ENCODE measurements at places on chromosomes 16 and 17.

GRCh38 chr17:31401456-31402254, 10.2 kb downstream of the RAB11FIP4 start:
- DNase-seq, result no peak

DNA sequence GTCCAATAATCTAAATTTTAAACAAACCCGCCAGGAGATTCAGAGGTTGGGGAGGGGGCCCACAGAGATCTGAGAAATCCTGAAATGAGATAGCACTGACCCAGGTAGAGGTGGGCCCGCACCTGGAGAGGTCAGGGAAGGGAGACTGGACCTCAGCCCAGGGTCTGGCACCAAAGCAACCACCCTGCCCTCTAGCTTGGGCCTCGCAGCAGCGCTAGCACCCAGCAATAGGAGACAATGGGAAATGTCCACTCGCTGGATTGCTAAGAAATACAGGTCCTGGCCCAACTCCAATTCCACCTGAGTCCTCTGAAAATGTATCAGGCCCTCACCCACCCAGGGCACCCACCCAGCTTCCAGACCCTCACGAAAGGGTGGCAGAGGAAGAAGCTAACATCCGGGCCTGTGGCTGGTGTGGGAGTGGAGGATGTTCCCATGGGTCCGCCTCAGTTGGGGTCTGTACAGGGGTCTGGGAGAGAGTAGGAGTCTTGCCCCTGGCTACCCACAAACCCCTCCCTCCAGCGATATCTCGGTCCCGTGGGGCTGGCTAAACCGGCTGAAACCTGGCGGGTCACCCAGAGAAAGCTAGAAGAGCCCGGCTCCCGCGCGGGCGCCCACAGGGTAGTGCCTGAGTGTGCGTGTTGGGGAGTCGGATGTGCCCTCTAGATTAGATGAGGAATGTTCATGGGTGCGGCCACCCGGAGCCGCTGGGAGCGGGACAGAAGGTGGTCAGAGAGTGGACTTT, 1.1 kb downstream of the PLLP start:
- no peak for DNase-seq

- no peak for DNase-seq
Observed at GRCh38 chr17:647324-648197, 67.1 kb downstream of the VPS53 start.

DNA sequence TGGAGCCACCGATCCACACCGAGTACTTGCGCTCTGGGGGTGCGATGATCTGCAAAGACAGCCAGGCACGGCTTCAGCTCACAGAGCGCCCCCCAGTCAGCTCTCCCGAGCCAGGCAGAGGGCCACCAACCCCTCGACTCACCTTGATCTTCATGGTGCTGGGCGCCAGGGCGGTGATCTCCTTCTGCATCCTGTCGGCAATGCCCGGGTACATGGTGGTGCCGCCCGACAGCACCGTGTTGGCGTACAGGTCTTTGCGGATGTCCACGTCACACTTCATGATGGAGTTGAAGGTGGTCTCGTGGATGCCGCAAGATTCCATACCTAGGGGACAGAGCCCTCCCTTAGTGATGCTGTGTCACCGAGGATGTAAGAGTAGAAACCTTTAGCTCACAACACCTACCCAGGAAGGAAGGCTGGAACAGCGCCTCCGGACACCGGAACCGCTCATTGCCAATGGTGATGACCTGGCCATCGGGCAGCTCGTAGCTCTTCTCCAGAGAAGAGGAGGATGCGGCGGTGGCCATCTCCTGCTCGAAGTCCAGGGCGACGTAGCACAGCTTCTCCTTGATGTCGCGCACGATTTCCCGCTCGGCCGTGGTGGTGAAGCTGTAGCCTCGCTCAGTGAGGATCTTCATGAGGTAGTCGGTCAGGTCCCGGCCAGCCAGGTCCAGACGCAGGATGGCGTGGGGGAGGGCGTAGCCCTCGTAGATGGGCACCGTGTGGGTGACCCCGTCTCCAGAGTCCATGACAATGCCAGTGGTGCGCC, 1.6 kb downstream of the ACTG1 start:
- DNase-seq, result peak; percentile 54

GRCh38 chr17:77002103-77003045, 134.2 kb downstream of the MGAT5B start:
- DNase-seq, result no peak

- DNase-seq, result no peak
Observed at GRCh38 chr17:81337476-81337879, 42.4 kb upstream of the SLC38A10 start.

DNA sequence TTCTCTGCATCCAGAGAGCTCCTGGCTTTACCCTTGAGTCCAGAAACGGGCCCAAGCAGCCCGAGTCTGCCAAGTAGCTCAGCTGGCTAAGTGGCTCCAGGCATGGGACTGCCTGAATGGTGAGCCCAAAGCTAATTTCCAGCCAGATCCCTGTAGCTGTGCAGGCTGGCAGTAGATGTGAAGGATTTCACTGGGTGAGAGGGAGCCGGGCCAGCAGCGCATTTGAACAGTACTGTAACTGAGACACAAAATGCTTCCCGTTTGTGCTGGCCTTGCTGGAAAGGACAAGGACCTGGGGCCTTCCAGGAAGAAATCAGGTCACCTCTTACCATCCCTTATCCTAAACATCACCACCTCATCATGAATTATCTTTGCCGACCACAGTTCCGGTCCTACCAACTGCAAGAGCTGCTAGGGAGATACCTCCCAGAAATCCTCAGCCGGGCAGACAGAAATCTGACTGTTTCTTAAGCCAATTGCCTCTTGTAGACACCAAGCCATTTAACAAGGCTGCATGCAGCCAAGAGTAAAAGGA, 3.7 kb downstream of the TIMP2 start:
- no peak for DNase-seq

DNA sequence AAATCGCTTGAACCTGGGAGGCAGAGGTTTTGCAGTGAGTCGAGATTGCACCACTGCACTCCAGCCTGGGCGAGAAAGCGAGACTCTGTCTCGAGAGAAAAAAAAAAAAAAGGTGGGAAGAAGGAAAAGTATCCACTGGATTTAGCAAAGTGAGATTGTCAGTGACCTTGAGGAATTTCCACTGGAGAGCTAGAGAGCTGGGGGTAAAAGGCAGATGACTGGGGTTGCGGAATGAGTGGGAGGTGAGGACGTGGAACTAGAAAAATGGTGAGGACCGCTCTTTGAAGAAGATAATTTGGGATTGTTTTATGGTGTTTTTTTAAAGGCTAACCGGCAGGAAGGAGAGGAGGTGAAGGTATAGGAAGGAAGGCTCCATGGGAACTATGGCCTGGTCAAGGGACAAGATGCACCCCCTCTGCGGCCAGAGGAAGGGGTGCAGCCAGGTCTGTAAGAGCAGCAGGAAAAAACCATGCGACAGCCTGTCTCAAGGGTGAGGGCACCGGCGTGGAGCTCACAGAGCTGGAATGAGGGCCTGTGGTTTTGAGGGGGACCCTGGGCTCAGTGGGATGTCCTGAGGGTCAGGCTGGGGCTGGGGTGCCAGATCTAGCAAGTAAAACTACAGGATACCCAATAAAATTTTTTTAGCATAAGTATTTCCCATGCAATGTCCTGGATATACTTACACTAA, 694 bp upstream of the MLST8 start:
- DNase-seq, result no peak

- no peak for DNase-seq
Observed at GRCh38 chr17:17495536-17496188, 533 bp downstream of the RASD1 start.

DNA sequence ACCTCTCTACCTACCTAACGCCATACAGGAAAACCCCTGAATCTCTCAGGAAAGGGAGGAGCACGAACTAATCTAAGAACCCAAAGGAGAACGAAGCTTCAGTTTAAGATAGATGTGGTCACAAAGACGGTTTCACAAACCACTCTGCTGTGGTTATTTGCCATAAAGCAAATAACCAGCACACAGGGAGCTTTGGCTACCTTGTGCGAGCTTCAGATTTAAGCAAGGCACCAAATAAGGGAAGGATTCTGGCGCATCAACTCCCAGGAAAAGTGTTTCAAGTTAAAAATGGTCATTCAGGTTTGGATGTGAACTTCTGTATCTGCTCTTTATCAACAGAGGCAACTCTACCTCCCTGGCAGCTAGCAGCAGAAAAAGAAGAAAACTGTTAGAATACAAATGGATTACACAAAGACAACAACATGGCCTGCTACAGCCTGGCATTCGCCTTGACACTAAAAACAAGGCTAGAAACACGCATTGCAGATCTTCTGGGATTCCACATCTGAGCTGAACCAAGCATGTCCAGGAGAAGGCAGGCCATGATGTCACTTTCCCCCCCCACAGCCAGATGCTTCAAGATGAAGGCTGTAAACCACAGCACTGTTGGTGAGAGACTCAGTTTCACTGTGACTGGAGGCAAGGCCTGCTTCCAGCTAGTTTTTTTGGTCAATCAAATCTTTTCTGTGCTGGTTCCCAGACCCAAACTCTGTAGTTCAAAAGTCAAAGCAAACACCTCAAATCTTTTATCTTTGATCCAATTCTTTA, 43.6 kb downstream of the SMG6 start:
- no peak for DNase-seq

GRCh38 chr17:49333804-49334203, 28.2 kb downstream of the ZNF652 start:
- DNase-seq, result no peak

DNA sequence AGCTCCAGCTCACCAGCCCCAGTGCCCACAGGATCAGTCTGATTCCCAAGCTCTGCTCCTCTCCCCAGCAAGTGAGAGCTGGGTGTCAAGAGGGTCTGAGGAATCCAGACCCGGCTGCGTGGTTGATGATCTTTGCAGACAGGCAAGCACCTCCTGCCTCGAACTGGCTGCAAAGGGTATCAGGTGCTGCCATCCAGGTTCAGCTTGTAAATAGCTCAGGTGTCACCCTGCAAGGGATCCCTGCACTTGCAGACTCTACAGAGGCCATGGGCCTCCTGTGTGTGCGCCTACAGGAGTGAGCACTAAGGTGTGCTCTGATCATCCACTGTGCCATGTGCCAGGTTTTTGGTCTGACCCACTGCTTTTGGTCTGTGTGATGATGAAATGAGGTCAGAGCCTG, 16.2 kb downstream of the DEXI start:
- no peak for DNase-seq

GRCh38 chr17:43952724-43953666, 745 bp downstream of the PYY start:
- no peak for DNase-seq

GRCh38 chr16:69112285-69113129, 7.1 kb downstream of the HAS3 start:
- peak; percentile 70 for DNase-seq

- DNase-seq, result no peak
Observed at GRCh38 chr16:85543536-85543935, 69.6 kb upstream of the GSE1 start.

- DNase-seq, result no peak
Observed at GRCh38 chr17:17952691-17953090, 19.5 kb downstream of the TOM1L2 start.

GRCh38 chr17:983921-984320, 4.3 kb upstream of the NXN start:
- no peak for DNase-seq

DNA sequence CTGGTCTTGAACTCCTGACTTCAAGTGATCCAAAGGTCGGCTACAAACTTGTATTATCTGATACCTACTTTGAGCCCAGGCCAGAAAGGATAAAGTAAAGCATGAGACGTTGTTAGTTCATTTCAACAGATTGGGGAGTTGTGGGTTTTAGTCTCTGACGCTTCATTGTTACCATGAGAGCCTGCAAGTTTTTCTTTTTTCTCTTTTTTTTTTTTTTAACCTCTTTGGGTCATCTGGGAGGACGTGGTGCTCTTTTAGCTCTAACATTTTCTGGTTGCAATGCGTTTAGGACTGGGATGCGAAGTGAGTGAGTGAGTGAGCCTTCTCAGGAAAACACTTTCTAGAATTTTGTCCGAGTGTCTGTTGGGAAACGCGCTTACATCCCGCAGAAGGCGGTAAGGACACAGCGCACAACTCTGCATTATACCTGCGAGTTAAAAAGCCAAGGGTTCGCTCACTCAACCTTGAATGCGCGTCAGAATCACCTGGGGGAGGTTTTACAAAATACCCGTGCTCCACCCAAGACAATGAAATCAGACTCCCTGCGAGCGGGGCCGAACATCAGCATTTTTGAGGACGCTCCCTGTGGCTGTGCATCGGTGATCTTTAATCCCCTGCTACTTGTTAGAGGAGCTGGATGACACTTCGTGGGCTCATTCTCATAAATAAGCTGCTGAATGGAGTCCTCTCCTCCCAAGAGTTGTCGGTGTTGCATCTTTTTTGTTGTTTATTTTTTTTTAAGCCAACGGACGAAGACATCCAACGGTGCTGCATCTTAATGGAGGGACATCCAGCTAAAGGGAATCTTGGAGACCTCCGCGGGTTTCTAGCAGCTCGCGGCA, 629 bp upstream of the RNF135 start:
- no peak for DNase-seq

DNA sequence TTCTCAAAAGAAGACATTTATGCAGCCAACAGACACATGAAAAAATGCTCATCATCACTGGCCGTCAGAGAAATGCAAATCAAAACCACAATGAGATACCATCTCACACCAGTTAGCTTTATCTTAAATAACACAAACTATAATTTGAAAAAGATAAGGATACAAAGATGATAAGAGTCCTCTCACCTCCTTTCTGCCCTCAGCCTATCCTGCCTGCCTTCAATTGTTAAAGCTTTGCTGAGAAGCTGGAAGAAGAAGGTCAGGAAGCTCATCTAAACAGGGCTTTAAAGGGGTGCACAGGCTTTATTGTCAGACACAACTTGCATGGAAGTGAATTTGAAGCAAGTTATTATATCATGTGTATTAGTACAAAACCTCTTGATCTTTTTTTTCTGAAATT, 676.3 kb upstream of the GOT2 start:
- DNase-seq, result no peak

GRCh38 chr17:28616281-28616680, 2.3 kb upstream of the RSKR start:
- DNase-seq, result no peak

GRCh38 chr17:19867079-19867328, 732 bp downstream of the ULK2 start:
- DNase-seq, result peak; percentile 54

DNA sequence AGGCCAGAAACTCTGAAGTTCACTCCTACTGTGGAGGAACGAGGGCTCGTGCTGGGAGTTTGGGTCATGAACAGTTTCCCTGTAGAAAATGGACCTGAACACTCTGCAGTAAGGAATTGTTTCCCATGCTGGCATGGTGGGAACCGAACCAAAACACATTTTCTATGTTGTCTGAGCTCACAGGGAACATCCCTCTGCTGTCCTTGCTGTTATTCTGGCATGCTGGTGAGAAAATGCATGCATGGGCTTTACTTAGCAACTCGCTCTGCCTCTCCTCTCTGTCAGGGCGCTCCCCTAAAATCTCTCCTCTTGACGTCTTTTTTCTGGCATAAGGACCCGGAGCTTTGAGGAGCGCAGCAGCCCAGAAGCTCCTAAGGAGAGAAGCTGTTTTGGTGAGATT, 5.4 kb downstream of the RTN4RL1 start:
- DNase-seq, result no peak

DNA sequence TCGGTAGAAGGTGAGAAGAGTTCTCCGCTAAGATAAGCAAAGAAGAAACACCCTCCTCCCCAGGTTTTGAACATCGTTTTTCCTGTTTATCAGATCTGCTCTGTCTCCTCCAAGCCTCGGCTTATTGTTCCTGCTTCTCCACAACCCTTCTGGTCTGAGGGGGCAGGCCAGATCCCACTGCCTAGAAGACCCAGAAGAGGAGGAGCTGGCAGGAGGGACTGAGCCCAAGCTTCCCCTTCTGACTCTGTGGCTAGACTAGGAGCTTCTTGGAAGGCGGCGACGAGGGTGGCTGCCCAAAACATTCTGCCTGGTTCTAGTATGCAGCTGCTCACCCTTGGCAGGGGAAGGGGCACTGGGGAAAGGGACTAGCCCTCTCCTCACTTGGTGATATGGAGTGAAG, 5.2 kb upstream of the HOXB5 start:
- DNase-seq, result no peak
